Suprapubic skin (tissue), 4 donors: ENCODE measurements at places on chromosomes 4 and X. TPM values are rescaled to one million over a fixed set of nuclear protein-coding genes. Genes with fewer than 3 reads are reported as not detected.

SASH3 gene
- 0.34 TPM for total RNA-seq

UGT2B7 gene
- total RNA-seq, result not detected

JADE3 gene
- 6.2 TPM for total RNA-seq

PWWP3B gene
- total RNA-seq, result 0.38 TPM

AADAT gene
- 0.97 TPM for total RNA-seq

SLC2A9 gene
- 8.6 TPM for total RNA-seq

DNA sequence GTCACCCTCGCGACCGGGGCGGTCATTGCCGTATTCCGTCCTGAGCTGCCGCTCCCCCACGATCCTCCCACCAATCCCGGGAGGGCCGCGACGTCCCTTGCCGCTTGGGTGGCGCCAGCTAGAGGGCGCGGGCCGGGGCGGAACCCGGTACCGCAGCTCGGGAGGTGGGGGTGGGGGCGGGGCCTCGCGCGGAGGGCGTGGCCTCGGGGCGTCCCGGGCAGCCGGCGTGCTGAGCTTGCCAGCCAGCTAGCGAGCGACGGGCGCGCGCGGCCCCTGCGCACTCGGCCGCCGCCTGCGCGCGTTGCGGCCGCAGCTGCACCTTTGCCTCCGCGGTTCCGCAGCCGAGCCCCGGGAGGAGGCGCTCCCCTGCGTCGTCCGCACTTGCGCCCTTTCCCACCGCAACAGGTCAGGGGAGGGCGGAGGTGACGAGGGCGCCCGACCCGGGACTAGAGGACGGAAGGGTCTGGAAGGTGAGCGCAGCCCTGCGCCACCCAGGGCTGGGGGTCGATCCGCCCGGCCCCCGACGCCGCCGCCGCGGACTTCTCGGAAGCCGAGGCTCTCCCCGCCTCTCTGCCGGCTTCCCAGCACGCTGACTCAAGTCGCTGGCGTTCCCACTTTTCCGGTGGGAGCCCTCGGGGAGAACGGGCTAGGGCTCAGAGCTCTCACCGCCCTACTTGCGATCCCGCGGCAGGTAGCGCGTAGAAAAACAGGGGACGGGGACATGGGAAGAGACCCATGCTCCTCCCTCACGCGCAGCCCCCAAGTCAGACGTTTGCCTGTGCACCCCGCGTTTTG, at the start of gene AFF1:
TSS of gene AFF1 (plus strand) at position 241 of the 795 bp plus-strand sequence. CDS start 13,523 bp downstream, outside the sequence.
- peak; percentile 96 for DNase-seq

- no peak for DNase-seq
These were observed 93.3 kb downstream of the PHOX2B start for GRCh38 chr4:41655177-41655576.

- DNase-seq, result no peak
These were observed 4.3 kb upstream of the MXD4 start for GRCh38 chr4:2266181-2266580.

- DNase-seq, result no peak
These were observed 256.0 kb upstream of the SFRP2 start for GRCh38 chr4:154044742-154045485.

GRCh38 chr4:26150948-26151347, 169.9 kb upstream of the RBPJ start:
- no peak for DNase-seq

GRCh38 chr4:113901994-113902787, 77.3 kb downstream of the ARSJ start:
- DNase-seq, result no peak

DNA sequence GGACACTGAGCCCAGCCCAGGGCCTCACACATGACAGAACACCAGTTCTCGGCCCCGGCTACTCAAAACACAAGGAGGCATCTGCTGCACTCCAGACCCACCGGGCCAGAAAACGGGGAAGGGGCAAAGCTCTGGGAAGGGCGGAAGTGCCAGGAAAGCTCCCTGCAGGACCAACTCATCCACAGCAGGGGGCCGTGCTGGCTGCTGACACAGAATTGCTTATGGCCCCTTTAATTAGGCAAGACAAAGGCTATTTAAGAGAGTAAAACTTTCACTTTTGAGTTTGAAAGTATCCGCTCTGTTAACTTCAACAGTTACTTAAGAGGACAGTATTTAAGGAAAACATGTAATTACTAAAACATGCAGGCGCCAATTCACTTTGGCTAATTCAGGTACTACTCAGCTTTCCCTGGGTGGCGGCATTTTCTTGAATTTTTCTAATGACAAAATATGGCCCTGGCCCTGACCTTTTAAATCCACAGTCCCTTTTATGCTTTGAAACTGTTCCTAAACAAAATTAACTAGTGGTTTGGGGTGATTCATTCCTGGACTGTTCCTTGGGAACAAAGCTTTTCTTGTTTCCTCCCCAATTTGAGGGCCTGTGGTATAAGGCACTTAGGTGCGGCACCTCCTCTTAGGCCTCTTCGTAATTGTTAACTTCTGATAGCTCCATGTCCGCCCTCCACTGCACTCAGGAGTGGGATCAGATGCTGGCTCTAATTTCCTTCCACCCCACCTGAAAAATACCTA, 40.4 kb downstream of the NSG1 start:
- no peak for DNase-seq

- no peak for DNase-seq
These were observed 98.1 kb upstream of the ENPP6 start for GRCh38 chr4:184315675-184316359.

GRCh38 chr4:121076416-121076815, 4.1 kb upstream of the NDNF start:
- DNase-seq, result no peak

DNA sequence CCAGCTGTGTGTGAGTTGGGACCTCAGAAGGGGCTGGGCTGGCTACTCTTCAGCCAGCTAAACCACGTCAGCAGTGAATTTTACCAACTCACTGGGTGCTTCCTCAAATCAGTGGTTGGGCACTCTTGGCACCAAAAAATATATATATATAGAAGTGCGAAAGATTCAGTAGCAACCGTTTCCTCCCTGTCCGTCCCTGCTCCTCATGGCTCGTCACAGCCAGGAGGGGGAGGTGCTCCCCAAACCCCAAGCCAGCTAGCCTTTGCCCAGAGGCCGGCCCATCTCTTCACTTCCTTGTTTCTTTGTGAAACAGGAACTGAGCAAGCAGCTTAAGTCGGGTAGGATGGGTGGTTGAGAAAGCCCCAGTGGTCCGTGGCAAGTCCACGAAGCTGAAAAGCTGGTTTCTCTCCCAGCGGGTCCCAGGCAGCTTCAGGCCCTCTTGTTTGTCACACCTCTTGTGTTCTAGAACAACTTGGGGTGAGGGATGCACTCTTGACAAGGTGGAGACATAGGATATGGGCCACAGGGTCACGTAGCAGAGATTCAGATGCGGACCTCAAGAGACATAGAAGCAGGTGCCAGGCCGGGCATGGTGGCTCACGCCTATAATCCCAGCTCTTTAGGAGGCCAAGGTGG, 6.8 kb upstream of the SASH3 start:
- DNase-seq, result peak; percentile 80
